Epithelial cell of proximal tubule (primary cell): ENCODE measurements at places on chromosomes 3 and 15.

DNA sequence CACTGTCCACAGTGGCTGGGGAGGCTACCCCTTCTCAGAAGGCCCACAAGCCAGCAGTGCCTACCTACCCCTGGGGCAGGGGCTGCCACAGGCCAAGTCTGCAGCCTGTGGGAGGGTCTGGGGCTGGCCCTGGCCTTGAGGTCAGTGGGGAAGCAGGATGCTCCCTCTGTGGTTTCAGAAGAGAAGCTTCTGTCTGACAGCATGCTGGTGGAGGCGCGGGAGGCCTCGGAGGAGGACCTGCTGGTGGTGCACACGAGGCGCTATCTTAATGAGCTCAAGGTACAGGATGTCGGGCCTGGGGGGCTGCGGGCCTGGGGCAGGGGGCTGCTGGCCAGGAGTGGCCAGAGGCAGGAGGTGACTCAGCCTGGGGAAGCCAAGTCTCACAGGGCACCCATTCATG lies 3.2 kb downstream of the HDAC11 start:
- DNase-seq: no peak

DNA sequence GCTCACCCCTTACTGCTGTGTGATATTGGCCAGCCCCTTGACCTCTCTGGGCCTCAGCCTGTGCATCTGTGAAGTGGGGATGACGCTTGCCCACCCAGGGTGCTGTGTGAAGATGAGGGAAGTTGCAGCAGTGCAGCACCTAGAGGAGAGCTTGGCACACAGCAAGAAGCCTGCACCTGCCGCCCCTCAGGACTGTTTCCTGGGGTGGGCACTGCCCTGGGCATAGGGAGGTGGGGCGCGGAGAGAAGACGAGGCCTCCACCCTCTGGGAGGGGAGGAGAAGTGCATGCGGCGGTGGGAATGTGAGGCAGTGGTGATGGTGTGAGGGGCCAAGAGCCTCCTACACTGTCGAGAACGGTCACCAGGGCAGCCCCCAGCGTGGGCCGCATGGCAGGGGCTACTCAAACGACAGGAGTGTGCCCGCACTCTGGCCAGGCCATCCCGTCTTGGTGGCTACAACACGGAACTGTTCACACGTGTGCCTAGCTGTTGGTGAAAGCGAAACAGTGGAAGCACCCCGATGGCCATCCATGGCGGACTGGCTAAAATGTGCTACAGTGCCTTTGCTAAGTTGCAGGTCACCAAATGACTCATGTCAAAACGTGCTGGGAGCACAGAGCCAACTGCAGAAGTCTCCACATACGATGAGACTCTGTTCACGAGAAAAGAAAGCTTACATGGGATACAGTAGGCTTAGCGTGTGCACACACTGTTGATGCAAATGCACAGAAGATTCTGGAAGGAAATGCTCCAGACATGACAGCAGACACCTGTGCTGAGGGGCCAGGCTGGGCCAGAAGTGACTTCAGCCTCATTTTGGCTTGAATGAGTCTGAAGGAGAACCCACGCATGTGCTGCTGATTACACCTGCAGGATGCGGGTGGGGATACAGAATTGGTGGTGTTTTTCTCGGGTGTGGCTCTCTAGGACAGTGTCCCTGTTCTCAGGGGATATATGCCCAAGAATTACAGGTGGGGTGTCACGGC lies 40.4 kb upstream of the IQSEC1 start:
- no peak for DNase-seq

DNA sequence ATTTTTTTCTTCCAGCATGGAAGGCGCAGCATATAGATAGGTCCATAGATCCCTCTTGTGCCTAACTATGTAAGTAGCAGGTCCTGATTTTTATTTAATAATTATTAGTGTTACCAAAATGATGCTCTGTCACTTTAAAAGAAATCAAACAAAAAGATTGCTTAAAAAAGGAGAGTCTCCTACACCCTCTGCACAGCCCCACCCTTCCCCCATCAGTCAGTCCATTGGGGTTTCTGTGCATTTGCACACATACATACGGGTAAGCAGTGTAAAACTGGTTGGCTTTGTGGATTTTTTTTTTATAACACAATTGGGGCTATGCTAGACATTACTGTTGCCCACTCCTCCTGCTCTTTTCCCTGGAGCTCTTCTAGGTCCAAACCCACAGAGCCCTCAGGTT lies 7.0 kb upstream of the RPP14 start:
- no peak for DNase-seq

DNA sequence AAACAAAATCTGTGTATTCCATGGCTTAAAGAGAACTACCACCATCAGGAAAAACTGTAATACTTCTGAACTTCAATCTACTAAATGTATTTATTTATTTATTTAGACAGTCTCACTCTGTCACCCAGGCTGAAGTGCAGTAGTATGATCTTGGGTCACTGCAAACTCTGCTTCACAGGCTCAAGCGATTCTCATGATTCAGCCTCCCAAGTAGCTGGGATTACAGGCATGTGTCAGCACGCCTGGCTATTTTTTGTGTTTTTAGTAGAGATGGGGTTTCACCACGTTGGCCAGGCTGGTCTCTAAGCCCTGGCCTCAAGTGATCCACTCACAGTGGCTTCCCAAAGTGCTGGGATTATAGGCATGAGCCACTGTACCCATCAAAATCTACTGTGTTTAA lies 202.3 kb upstream of the POU1F1 start:
- no peak for DNase-seq
